BE2C (cell line): ENCODE measurements at places on chromosomes 1 and 21.

- DNase-seq, result no peak
These were observed 6.7 kb upstream of the TIE1 start for GRCh38 chr1:43293896-43294760.

DNA sequence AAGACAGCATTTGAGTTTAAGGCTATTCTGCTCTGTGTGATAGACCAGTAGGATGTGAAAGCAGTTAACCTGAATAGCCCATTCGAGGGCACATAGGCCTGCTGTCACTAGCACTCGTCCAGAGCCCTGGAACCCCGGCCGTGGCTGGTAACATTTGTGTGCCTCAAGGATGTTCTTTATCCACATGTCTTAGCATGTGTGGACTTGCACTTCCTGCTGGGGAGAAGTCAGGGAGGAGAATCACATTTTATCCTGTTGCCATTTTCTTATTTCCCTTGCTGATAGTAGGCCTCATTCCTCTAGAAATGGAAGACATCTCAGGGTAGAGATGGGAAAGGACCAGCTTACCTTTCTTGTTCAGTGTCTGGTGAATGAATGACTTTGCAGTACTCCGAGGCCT lies 54.7 kb downstream of the VPS13D start:
- no peak for DNase-seq

DNA sequence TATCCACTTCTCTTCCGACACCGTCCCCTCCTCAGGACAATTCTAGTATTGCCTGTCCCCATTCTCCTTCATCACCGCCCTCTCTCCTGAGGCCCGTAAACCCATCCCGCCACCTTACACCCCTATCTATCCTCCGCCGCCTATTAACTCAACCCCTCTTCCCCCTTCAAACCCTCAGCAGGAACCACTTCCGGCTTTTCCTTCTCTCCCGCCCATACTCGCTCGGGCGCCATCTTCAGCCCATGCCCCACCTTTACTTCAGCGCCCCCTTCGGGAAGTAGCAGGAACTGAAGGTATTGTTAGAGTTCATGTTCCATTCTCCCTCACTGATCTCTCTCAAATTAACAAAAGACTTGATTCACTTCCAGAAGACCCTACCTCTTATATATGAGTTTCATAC lies 31.6 kb downstream of the VN1R5 start:
- DNase-seq, result peak; percentile 38

DNA sequence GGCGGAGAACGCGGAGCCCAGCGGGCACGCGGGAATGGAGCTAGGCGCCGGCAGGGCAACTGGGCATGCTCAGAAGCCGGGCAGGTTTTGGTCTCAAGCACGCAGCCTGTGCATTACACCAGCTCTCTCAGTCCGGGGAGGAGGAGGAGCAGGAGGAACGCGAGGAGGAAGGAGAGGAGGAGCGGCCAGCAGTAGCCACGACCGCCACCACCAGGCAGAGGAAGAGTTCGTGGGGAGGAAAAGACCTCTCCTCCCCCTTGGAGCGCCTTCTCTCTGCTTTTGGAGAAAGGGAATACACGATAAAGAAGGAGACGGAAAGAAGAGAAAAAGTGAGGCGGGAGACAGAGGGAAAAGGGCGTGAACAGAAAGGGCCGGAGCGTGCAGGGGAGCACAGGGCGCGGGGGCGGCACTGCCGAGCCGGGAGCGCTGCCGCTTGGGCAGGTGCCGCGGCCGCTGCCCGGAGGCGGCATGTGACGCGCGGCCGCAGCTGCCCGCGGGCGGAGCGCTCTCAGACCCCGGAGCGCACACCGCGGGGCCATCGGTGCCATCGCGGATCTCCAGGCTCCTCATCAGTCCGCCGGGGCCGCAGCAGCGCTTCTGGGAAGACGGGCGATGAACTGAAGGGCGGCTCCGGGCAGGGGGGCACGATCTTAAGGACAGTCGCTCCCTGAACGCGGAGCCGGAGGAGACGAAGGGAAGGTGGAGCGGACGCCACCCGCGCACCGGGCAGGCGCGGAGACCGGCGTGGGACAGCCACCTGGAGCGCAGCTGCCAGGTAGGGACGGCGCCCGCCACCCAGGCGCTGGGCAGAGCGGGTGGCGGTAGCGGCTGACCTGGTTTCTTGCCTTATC lies at the start of gene CHRM3:
TSS of gene CHRM3 (plus strand) at position 116 of the 851 bp plus-strand sequence. CDS start 520,884 bp downstream, outside the sequence.
- DNase-seq, result peak; percentile 83

DNA sequence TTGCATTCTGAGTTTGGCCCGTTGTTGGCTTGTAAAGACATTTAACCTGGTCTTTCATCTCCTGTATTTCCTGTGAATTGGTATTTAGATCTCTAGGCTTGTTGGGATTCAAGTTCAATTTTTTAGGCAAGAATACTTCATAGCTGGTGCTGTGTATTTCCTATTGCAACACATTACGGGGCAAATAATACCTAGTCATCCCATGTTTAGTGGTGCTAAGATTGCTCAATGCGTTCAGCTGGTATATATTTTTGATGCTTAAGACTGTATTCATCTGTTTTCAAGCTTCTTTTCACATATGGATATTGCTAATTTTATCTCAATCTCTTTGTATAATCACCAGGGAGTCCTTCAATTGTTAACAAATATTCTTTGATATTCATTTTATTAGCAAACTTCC lies 87.5 kb upstream of the ZBTB18 start:
- DNase-seq, result no peak
